Activated CD4-positive, alpha-beta T cell treated with anti-CD3 and anti-CD28 coated beads, Interleukin-2, amount 10 ng/mL, durations not matched to agents 7 days and 5 days (primary cell): ENCODE measurements at places on chromosomes 16 and 17.

GRCh38 chr17:5558815-5559785 is 25.2 kb downstream of the NLRP1 start:
- no peaks in the 10 kb centered on the region for H3K27me3 ChIP-seq
- no peak overlapping the region for H3K4me3 ChIP-seq
- H3K36me3 ChIP-seq = peaks cover 48% of the 10 kb centered on the region
- no peak for DNase-seq
- no peak overlapping the region for H3K27ac ChIP-seq

DNA sequence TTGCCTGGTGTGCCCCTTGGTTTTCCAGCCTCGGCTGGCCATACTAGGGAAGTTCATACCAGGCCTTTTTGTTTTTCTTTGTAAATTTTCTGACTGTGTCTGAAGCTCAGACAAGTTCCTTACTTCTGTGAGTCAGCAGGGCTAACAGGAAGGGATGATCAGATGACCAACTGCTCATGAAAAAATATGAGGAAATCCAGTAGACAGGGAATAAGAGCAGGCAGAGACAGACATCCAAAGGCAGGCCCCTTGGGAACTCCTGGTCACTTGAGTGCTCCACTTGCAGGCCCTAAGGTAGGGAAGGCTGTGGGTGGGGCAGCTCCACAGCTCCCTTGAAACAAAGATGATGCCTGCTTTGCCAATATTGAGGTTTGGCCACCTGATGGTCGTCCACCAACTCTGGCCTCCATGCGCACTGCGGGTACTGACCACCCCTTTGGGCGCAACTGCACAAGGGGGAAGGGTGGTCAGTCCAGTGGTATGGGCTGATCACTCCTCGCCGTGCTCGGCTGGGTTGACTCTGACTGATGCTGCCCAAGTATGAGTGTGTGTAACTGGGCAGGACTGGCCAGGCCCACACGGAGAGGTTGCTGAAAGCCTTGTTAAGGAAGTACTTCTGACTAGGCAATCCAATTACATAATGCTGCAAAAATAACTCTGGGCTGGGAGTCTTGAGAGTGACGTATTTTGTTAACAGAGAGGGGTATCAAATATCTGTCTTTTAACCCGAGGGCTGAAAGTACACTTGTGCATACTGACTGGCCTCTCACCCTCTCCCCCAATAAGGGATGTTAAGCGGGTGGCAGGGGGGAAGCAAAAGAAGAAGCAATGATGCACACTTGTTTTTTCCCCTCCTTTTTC is 20.8 kb upstream of the ZFHX3 start:
- no peak overlapping the region for H3K27ac ChIP-seq
- no peak for DNase-seq
- H3K4me1 ChIP-seq = peaks cover 15% of the 10 kb centered on the region
- H3K4me3 ChIP-seq = no peak overlapping the region
- H3K27me3 ChIP-seq = peaks cover 72% of the 10 kb centered on the region
- no peaks in the 10 kb centered on the region for H3K36me3 ChIP-seq

GRCh38 chr17:6706996-6707395 is 6.2 kb downstream of the SLC13A5 start:
- H3K27ac ChIP-seq = no peak overlapping the region
- H3K4me3 ChIP-seq = no peak overlapping the region
- H3K36me3 ChIP-seq = peaks cover 2% of the 10 kb centered on the region

- H3K27me3 ChIP-seq = no peaks in the 10 kb centered on the region
- H3K27ac ChIP-seq = no peak overlapping the region
- DNase-seq = no peak
- H3K36me3 ChIP-seq = peaks cover 10% of the 10 kb centered on the region
Measured at GRCh38 chr17:33639103-33639880, 346.2 kb upstream of the ASIC2 start.

DNA sequence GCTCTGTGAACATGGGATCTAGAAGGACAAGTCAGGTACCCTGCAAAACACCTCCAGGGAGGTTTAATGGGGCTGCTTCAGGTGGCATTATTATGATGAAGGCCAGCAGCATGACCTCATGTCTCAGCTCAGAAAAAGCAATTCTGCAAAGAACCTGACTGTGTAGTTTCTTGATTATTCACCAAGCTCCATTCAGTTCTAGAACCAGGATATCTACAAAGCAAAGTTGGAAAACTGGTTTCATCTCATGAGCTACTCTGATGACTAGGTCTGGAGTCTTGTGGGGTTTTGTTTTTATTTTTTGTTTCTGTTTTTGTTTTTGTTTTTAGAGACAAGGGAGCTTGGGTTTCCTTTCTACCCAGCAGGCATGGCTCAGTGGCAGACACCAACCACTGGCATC is 19.0 kb upstream of the LRRC37A3 start:
- peaks cover 15% of the 10 kb centered on the region for H3K4me1 ChIP-seq
- H3K27me3 ChIP-seq = no peaks in the 10 kb centered on the region
- H3K36me3 ChIP-seq = no peaks in the 10 kb centered on the region
- DNase-seq = no peak

GRCh38 chr17:79796444-79796762 is 474 bp downstream of the CBX8 start:
- peaks cover 31% of the 10 kb centered on the region for H3K4me1 ChIP-seq
- no peak for DNase-seq

- H3K27me3 ChIP-seq = no peaks in the 10 kb centered on the region
- no peak overlapping the region for H3K4me3 ChIP-seq
- H3K4me1 ChIP-seq = no peaks in the 10 kb centered on the region
Measured at GRCh38 chr16:49016461-49016860, 265.2 kb downstream of the CBLN1 start.

- no peaks in the 10 kb centered on the region for H3K27me3 ChIP-seq
- no peaks in the 10 kb centered on the region for H3K4me1 ChIP-seq
- H3K4me3 ChIP-seq = no peak overlapping the region
- H3K27ac ChIP-seq = no peak overlapping the region
Measured at GRCh38 chr17:61072648-61073047, 327.0 kb upstream of the TBX2 start.

GRCh38 chr16:23518435-23518891 is 8.2 kb upstream of the GGA2 start:
- H3K27me3 ChIP-seq = no peaks in the 10 kb centered on the region
- H3K36me3 ChIP-seq = peaks cover 28% of the 10 kb centered on the region
- peaks cover 52% of the 10 kb centered on the region for H3K4me1 ChIP-seq
- DNase-seq = no peak
- H3K27ac ChIP-seq = no peak overlapping the region
- H3K4me3 ChIP-seq = no peak overlapping the region

- no peak overlapping the region for H3K27ac ChIP-seq
- no peak for DNase-seq
- H3K4me3 ChIP-seq = no peak overlapping the region
- peaks cover 21% of the 10 kb centered on the region for H3K27me3 ChIP-seq
Measured at GRCh38 chr16:1992704-1993317, 3.0 kb downstream of the SYNGR3 start.

GRCh38 chr17:77285594-77286390 is 145.0 kb downstream of the SEC14L1 start:
- no peaks in the 10 kb centered on the region for H3K36me3 ChIP-seq
- no peak overlapping the region for H3K4me3 ChIP-seq
- no peak overlapping the region for H3K27ac ChIP-seq
- no peak for DNase-seq
- H3K4me1 ChIP-seq = peaks cover 14% of the 10 kb centered on the region
